ENCODE measurements at places on chromosomes 3 and 15.

- DNase-seq, result no peak
Observed at GRCh38 chr3:69058947-69059224, 6.8 kb upstream of the TMF1 start.

GRCh38 chr3:52195823-52196331 lies 2.1 kb upstream of the ALAS1 start:
- no peak for DNase-seq

- no peak for DNase-seq
Observed at GRCh38 chr3:46372492-46373359, 2.0 kb downstream of the CCR5 start.

DNA sequence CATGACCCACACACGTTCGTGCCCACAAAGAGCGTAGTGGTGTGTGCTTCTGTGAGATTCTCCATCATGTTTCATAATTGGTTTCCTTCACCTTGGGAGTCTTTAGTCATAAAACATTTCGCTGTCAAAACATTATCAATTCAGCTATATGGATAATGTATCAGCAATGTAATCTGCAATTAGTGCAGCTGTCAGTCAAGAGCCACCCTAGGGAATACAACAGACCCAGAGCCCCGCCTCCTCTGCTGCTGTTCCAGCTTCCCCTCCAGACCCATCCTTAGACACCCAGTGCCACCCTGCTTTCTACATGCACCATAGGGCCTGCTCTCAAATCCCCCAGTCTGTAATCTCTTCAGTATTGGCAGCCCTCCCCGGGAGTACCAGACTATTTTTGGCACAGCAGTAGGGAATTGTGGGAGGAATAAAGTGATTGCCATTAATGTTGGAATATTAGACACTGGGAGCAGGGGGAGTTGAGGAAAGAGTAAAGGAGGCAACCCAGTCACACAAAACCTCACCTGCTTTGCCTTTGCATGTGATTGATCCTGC lies 31.5 kb upstream of the C3orf80 start:
- no peak for DNase-seq

DNA sequence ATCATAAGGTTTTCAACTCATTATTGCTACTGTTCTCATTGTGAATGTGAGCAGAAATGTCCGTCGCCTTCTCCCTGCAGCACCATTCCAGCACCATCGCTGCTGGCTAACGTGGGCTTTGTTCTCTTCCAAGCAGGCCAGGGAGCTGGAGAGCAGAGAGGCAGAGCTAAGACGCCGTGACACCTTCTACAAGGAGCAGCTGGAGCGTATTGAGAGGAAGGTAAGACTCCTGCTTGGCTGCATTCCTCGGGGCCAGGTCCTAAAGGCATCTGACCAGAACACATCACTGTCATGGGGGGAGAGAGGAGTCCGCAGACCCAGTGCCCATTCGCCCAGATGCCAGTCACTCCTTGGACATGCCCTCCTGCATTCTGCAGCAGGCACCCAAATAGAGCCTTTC lies 130.4 kb upstream of the PLXNA1 start:
- no peak for DNase-seq

DNA sequence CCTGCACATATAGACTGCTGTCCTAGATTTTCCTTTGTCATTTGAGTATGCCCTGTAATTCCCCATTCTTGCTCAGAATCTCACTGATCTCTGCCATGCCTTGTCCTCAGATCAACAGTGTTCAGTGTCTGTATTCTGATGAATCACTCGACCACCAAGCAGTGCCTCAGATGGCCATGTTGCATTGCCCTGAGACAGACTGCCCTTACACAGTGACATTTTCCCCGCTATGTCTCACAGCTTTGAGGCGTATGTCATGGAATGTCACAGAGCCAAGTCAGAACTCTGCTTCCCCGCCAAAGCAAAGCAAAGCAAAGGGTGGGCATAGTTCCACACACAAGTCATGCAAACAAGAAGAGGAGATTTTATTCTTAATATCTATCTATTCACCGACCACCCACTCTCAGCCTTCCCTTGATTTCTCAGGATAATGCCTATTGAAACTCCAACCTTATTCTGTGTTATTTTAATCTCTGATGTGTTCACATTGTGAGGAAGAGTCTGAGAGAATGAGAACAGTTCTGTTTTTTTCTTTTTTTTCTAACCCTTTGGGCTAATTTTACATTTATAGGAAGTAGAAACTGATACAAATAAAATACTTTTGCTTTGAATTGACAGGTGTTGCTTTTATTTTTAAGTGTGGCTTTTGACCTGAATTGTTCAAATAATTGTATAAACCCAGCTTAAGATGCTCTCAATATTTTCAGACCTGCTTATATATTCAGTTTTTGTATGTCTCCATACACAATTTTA lies 16.9 kb upstream of the PSMD6 start:
- no peak for DNase-seq

DNA sequence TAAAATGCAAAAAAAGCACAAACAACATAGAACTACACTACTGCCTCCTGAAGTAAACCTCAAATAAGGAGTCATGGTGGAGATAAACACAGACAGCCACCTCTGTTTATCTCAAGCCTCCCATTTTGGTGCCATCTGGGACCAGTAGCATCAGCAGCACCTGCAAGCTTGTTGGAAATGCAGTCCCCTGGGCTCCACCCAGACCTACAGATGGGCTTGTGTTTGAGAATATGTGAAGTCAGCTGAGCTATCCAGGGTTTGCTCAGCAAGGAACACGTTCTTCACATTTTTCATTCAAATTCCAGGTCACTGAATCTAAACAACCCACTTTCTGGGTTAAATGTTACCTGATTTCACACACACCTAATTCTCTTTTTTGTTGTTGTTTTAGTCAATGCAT lies 45.5 kb downstream of the RASGRF1 start:
- no peak for DNase-seq

GRCh38 chr3:156865732-156866131 lies 39.6 kb downstream of the LEKR1 start:
- DNase-seq, result no peak

DNA sequence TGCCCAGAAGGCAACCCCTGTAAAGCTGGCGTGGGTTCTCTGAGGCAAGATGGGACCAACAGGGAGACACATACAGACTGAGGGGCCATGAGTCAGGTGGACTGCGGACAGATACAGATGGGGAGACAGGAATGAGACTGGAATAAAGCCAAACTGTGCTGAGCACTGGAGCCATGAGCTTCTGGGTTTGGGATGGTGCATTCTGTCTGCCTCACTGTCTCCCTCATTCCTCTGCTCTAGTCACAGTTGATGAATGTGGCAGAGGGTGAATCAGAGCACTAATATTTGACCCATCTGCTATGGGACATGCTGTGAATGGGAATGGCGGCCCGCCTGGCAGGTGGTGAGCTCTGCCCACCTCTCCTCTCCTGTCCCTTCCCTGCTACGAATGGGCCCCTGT lies 262.9 kb downstream of the EPHB1 start:
- no peak for DNase-seq

DNA sequence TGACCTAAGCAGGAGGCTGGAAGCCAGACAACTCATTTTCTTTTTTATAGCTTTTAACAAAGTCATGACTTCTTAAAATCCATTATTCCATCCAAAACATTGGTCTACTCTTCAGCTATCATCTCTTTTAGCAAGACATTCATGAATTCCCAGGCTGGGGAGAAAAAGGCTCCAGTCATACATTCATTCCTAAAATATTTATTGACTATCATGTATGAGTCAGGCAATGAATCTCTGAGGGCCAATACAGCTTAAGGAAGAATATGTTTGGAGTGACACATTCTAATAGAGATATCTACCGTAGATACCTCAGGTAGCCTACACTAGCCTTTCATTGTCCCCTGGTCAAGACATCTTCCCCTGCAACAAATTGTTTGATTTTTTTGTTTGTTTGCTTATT lies 196.4 kb upstream of the NANOGP8 start:
- no peak for DNase-seq

DNA sequence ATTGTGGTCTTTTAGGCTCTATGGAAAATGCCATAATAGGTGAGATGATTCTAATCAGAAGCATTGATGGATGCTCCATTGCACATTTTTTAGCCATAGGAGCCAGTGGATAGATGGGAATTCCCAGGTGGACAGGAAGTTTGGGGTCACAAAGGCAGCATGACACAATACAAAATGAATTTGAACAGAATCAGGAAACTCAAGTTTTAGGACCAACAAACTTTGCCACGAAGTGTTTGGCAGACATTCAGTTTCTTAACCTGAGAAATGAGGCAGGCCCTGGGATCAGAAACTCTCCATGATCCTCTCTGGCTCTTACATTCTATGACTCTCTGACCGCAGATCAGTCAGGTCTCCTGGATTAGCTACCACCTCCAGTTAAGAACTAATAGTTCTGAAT lies 275.4 kb downstream of the TIGIT start:
- DNase-seq, result no peak

DNA sequence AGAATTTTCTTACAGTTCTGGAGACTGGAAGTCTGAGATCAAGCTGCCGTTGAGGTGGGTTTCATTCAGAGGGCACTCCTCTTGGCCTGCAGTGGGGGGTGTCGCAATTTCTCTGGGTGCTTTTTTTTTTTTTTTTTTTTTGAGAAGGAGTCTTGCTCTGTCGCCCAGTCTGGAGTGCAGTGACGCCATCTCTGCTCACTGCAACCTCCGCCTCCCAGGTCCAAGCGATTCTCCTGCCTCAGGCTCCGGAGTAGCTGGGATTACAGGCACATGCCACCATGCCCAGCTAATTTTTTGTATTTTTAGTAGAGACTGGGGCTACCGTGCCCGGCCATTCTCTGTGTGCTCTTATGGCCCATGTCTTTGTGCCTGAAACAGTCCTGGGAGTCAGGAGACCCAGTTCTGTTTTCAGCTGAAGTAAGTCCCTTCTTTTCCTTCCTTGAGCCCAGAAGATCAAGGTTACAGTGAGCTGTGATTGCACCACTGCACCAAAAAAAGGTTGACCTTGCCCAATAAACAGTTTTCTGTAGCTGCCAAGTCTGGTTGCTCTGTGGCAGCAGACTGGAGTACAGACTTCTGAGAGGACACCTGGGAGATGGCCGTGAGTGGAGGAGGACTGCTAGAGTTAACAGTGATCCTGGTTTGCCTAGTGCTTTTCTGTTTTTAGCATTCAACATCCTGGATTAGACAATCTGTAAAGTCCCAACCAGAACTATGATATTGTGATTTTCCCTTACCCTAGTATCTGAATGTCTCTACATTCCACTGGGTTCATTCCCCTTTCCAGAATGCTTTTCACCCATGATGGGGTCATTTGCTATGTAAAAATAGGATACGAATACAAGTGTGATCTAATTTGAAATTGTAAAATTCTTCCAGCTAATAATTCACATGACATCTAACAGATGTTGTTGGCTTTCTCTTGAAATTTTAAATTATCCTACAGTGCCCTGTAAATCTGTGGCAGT lies 76.6 kb upstream of the RNF7 start:
- no peak for DNase-seq

DNA sequence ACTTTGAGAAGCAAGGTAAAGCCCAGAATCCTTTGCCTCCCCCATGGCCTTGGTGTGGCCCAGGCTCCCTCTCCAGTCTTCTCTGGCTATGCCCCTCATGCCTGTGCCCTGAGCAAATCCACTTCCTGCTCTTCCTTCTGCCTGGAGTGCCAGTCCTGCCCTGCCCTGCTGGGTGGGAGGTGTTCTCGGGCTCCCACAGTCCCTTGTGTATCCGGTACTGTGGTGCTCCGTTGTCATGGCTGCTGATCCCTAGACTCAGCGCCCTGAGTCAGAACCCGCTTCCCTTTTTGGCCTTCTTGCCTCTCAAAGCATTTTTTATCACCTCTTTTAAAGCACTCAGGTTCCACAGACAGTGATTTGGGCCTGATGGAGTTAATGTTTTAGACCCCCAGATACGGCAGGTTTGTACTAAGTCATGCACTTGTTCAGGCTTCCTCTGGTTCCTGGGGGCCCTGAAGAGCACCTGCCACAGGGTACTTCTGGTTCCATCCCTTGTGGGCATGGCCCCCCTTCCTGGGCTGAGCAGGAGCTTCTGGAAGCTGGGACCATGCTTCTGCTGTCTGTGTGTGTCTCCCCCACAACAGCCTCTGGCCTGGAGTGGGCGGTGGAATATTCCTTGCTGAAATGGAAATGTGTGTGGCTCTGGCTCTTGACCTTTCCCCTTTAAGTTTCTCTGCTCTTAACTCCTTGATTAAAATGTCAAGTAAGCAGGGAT lies 29.6 kb upstream of the ADAMTS7 start:
- DNase-seq, result no peak

GRCh38 chr15:49904296-49904695 lies 214.7 kb downstream of the ATP8B4 start:
- no peak for DNase-seq

- DNase-seq, result no peak
Observed at GRCh38 chr3:31559872-31560534, 27.3 kb downstream of the STT3B start.

DNA sequence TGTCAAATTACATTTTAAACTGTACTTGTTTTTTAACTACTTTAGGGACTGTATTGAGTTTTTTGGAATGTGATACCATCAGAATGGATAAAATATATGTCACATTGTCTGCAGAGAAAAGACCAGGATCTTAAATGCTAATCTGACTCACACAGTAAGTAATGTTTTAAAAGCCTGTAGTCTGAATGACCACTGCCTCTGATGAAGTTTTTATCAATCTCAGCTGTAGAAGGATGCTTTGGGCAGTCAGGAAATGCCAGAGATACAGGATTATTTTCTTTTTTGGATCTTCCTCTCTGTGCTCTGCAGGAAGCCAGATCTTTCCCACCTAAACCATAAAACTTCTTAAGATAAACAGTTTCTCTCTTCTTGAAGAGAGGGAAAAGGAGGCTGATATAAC lies 73.1 kb upstream of the PRTG start:
- no peak for DNase-seq

- DNase-seq, result no peak
Observed at GRCh38 chr3:10961921-10962320, 30.6 kb upstream of the SLC6A1 start.

GRCh38 chr15:82047453-82048400 lies 1.9 kb upstream of the MEX3B start:
- DNase-seq, result no peak

DNA sequence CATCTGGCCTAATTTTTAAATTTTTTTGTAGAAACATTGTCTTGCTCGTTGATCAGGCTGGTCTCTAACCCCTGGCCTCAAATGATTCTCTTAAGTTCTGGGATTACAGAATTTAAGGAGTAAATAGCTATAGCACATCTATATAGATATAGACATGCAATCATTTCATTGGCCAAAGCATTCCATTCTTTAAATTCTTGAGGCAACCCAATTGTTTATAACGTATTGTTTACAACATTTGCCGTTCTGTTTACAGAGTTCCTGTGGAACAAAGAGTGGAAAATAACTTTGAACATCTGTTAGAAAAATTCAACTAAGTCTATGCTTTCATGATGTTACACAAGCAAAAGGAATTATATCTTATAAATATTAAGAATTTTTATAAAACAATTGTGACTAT lies 205.2 kb upstream of the ROBO2 start:
- DNase-seq, result no peak

DNA sequence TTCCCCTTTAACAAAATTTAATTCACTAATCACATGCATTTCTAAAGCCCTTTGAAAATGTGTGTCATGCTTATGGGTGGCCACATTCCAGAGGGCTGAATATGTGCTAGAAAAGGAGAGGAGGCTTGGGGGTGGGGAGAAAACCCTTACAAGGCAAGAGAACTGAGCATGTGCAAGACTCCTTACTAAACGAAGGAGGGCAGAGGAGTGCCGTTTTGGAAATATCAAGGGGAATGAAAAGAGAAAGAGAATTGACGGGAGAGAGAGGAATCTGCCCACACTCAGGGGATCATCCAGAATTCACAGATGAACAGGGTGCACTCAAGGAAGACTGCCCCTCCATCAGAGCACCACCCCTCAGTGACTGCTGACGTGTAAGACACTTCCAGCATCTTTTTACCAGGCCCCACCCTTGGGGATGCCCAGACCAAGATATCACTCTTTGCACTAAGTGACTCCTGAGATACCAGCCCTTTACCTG lies 37.9 kb upstream of the TSC22D2 start:
- DNase-seq, result no peak

Data from activated CD8-positive, alpha-beta memory T cell treated with anti-CD3 and anti-CD28 coated beads for 4 hours (primary cell).